ENCODE measurements at places on chromosomes 1 and 21.

- DNase-seq, result peak; percentile 55
Observed at GRCh38 chr1:24925082-24925779, 4.8 kb downstream of the RUNX3 start.

DNA sequence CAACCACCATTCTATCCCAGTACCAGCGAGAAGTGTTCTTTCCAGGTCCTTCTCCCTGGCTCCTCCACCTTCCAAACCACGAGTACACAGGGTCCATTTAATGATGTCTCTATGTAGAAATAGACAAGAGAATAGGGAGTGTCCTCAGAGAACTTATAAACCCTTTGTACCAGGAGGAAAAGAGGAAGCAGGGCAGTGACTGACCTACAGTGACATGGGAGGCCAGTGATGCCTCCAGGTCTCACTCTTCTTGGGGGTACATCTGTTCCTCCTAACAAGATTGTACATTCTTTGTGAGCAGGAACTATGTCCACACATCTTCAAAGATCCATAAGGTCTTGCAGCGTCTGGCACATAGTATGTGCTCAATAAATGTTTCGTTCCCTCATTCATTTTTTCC is 18.7 kb upstream of the FMOD start:
- DNase-seq, result no peak

- no peak for DNase-seq
Observed at GRCh38 chr1:221025956-221026355, 146.7 kb downstream of the HLX start.

GRCh38 chr1:84345220-84345619 is 43.7 kb downstream of the SAMD13 start:
- no peak for DNase-seq

- no peak for DNase-seq
Observed at GRCh38 chr1:154765970-154766369, 104.1 kb downstream of the KCNN3 start.

GRCh38 chr1:151284013-151284577 is 2.0 kb downstream of the ZNF687 start:
- DNase-seq, result no peak

DNA sequence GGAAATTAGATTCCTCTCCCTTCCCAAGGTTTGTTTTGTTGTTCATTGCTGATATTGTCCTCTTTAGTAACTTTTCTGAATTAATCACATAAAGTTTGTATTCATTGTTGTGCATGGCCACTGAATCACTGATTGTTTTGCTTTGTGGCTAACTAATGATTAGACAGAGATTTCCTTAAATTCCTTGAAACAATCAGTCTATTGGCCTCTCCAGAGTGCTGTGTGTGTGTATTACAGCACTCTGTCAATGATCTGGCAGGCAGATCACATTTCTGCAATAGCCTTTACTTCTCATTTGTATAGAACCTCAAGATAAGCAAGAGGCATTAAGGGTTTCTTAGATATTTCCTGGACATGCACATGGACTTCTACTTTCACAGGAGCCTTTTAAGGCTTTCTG is 78.6 kb downstream of the DUSP10 start:
- DNase-seq, result no peak

DNA sequence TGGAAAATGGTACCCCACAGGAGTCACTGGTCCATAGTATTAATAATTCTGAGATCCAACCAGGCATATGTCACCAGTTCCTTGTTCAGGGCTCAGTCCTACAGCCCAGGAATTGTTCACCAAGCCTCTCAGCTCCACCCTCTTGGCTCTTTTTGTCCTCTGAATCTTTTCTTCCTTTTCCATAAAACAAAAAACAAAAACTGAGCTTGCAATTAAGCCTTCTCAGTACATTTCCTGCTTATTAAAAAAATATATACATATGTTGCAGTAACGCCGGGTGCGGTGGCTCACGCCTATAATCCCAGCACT is 23.4 kb upstream of the KIF1B start:
- no peak for DNase-seq
